ENCODE measurements at places on chromosomes 4 and X.
A peak's percentile ranks its signal among the peaks of the same experiment; 100 is the strongest.

- DNase-seq, result no peak
Measured at GRCh38 chr4:185115827-185116232, 27.2 kb upstream of the SLC25A4 start.

DNA sequence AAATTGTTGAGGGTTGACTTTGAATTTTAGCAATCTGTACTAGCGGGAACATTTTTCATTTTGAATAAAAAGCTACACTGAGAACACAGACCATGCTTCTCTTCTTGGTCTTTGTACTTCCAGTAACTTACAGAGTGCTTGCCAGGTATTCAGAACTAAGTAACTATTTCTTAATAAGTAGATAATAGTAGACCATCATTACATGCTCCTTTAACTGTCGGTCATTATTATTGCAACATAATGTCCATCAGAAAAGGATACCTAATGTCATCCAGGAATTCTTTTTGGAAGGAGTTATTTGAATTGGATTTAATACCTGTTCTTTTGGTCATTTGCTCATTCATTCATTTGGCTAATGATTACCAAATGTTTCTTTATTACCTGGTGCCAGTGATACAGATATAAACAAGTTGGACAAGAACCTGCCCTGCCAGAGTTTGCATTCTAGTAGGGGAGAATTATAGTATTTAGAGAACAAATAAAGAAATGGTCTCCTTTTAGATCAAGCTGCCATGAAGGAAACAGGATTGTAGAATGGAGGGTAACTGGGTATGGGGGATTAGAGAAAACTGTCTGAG lies 32.7 kb downstream of the CWH43 start:
- no peak for DNase-seq

DNA sequence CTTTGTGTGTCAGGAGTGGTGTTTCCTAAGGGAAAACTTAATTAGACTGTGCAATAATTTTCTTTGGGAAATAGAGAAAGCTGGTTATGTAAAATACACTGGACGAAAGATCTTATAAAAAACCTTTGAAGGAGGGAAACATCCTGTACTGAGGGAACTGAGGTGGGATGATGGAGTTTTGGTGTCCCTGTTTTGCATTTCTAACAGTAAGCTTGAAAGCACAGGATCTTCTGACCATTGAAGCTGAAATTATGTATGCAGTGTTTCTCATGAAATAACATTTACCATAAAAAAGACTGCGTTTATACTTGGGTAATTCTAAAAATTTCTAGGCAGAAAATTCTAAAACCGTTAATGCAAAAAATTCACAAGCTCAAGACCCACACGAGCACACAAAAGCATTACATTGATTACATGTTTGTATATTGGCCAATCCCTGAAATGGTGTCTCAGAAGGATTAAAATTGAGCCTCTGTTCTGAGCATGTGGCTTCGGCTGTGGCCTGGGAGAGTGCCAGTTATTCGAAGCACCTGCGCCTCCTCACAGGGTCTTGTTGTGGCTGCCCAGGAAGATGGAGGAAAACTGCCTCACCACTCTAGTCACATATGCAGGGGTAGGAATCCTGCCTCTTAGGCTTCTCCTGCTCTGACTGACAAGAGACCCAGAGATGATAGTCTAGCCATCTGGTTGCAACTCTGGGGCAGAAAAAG lies 49.5 kb downstream of the JADE3 start:
- no peak for DNase-seq

- DNase-seq, result peak; percentile 10
Measured at GRCh38 chr4:103915224-103915869, 195.6 kb upstream of the TACR3 start.
